ENCODE measurements at places on chromosomes 4 and X. TPM values are rescaled to one million over a fixed set of nuclear protein-coding genes. Genes with fewer than 3 reads are reported as not detected.

Gene OSTC
- 50.7 TPM for total RNA-seq

Gene ODAPH
- total RNA-seq = not detected

Gene CXXC4
- total RNA-seq = 2.6 TPM

Gene DRP2
- 162 TPM for total RNA-seq

Gene TCEAL1
- total RNA-seq = 160 TPM

Gene RAB33A
- 2.1 TPM for total RNA-seq

Gene BST1
- total RNA-seq = 7.3 TPM

Gene TMEM271
- not detected for total RNA-seq

Gene MSL3
- 19.4 TPM for total RNA-seq

Gene SLC25A4
- 23.7 TPM for total RNA-seq

Gene TKTL2
- total RNA-seq = not detected

Gene MAGEC1
- total RNA-seq = not detected

Gene RPA4
- total RNA-seq = 7.2 TPM

Gene MTMR8
- total RNA-seq = 2.7 TPM

Gene SPANXN4
- total RNA-seq = not detected

Gene IL21
- not detected for total RNA-seq

Gene MAGEA3
- total RNA-seq = not detected

Gene MAGEE2
- total RNA-seq = not detected

Gene TRIM61
- total RNA-seq = not detected

Gene CT45A8
- not detected for total RNA-seq

Gene RAI2
- total RNA-seq = 22.4 TPM

Gene WNK3
- total RNA-seq = 2.1 TPM

Gene PFKFB1
- 5.0 TPM for total RNA-seq

Gene GASK1B
- total RNA-seq = 44.1 TPM

Gene SPIN4
- 7.5 TPM for total RNA-seq

Gene FRMD7
- not detected for total RNA-seq

Gene COQ2
- 17.7 TPM for total RNA-seq

Gene AKAP4
- total RNA-seq = not detected

Gene TMPRSS11A
- total RNA-seq = not detected

Gene NR0B1
- total RNA-seq = 0.22 TPM

Gene LNX1
- 8.3 TPM for total RNA-seq

Gene WAS
- total RNA-seq = 3.1 TPM

Gene ADH1A
- 2.6 TPM for total RNA-seq

Gene GUCY1A1
- total RNA-seq = 9.2 TPM

Gene VEGFC
- 2.4 TPM for total RNA-seq

Gene STPG2
- total RNA-seq = 1.5 TPM

Gene XAGE1B
- not detected for total RNA-seq

Gene PCDH19
- 6.3 TPM for total RNA-seq

Gene FAM9C
- not detected for total RNA-seq

Gene GAGE1
- total RNA-seq = not detected
